ENCODE measurements at places on chromosomes 1 and 21.

DNA sequence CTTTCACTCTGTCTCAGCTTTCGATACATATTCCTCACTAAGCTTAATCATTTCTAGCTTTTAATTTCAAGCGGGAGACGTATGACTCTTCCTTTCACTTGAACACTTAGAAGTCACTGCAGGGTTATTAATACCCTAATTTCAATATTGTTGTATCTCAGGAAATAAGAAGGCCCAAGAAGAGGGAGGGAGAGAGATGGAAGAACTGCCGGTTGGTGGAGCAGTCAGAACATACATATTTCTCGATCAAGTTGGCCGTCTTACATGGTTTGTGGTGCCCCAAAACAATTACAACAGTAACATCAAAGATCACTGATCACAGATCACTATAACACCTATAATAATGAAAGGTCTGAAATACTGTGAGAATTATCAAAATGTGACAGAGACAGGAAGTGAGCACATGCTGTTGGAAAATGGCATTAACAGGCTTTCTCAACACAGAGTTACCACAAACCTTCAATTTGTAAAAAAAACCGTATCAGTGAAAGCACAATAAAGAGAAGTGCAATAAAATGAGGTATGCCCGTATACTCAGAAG lies 145.4 kb upstream of the HP1BP3 start:
- peaks cover 25% of the 10 kb centered on the region for H3K4me1 ChIP-seq
- no peaks in the 10 kb centered on the region for H3K27me3 ChIP-seq
- peak overlapping the region; percentile 84 for H3K27ac ChIP-seq
- peaks cover 20% of the 10 kb centered on the region for H3K36me3 ChIP-seq
- no peak for DNase-seq

GRCh38 chr1:7278827-7279765 lies 492.0 kb upstream of the VAMP3 start:
- no peak overlapping the region for H3K27ac ChIP-seq
- no peaks in the 10 kb centered on the region for H3K27me3 ChIP-seq
- no peak for DNase-seq

DNA sequence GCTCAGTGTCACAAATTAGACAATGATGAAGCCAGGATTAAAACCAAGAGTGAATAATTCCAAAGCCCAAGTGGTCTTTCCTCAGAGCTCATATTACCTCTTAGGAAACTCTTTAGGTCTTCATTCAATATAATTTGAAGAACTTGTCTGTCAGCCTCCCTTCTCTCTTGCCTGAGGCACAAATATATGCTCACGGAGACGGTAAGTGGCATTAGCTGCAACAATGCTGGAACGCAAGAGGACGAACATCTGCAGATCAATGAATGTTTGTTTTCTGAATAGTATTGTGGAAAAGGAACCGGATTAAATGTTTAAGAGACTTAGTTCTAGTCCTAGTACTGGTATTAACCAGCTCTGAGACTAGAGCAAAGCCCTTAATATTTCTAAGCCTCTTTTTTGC lies 39.7 kb upstream of the LYST start:
- peaks cover 5% of the 10 kb centered on the region for H3K27me3 ChIP-seq
- DNase-seq = no peak
- H3K36me3 ChIP-seq = no peaks in the 10 kb centered on the region
- H3K27ac ChIP-seq = no peak overlapping the region

GRCh38 chr21:44267655-44268142 lies 6.0 kb upstream of the DNMT3L start:
- no peak overlapping the region for H3K4me3 ChIP-seq
- no peak overlapping the region for H3K27ac ChIP-seq
- peaks cover 3% of the 10 kb centered on the region for H3K27me3 ChIP-seq
- DNase-seq = peak; percentile 71

DNA sequence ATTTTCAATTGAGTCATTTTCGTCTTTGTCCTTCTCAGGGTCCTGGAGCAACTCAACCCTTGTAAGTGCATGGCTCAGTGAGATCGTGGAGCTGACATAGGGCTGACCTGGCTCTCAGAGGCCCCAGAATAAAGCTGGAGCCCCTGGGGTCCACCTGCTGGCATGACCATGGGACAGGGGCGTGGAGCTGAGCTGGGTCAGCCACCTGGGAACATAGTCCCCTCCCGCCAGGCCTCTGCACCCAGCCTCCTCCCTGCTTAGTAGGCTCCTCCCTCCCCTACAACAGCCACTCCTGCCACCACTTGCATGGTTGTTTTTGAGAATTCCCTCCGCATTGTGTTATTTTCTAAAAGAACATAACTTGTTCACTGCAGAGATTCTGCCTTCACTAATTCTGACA lies 3.1 kb upstream of the RIPK4 start:
- peaks cover 6% of the 10 kb centered on the region for H3K36me3 ChIP-seq
- H3K4me1 ChIP-seq = peaks cover 20% of the 10 kb centered on the region
- H3K27ac ChIP-seq = no peak overlapping the region
